ENCODE measurements at places on chromosomes 12 and 14.

- DNase-seq, result no peak
Measured at GRCh38 chr14:47715330-47715729, 39.9 kb upstream of the MDGA2 start.

DNA sequence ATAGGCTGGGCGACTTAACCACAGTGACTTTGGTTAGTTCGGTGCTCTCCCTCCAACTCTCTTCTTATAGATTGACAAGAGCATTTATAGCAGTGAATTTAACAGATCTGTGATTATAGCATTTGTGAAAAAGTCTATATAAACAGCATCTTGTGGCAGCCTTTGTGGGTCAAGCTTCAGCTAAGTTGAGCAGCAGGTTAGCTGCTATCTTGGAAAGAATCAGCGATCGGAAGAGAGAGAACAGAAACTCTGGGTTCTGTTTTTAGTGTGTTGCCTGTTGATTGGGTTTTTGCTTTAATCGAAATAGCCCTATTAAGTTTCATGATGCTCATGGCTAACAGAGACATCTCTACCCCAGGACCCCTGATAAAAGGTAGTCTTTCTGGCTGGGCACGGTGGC is 20.2 kb downstream of the EVL start:
- no peak for DNase-seq

GRCh38 chr12:96274331-96274730 is 80.2 kb downstream of the ELK3 start:
- no peak for DNase-seq

- DNase-seq, result no peak
Measured at GRCh38 chr14:91484186-91484585, 25.9 kb downstream of the PPP4R3A start.

- DNase-seq, result no peak
Measured at GRCh38 chr12:93205361-93205760, 172.4 kb upstream of the NUDT4 start.

GRCh38 chr12:42240131-42240750 is 2.2 kb upstream of the YAF2 start:
- DNase-seq, result no peak

GRCh38 chr12:884746-885414 is 64.6 kb downstream of the RAD52 start:
- no peak for DNase-seq

DNA sequence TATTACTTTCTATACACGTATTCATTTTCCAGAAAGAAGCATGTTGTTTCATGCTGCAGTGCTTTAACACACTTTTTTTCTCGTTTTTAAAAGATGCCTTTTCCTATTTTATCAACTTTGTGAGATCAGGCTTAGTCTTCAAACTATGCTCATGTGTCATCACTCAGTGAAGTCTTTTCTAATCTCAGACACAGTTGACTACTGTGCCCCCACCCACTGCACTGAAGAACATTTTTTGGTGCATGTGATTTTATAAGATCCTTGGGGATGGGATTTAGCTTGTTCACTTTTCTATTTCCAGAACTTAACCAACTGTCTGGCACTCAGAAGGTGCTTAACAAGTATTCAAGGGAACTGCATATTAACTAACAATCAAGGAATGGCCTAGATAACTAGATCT is 85.5 kb downstream of the CDK17 start:
- no peak for DNase-seq

- DNase-seq, result no peak
Measured at GRCh38 chr12:105060715-105061378, 23.4 kb downstream of the ALDH1L2 start.

DNA sequence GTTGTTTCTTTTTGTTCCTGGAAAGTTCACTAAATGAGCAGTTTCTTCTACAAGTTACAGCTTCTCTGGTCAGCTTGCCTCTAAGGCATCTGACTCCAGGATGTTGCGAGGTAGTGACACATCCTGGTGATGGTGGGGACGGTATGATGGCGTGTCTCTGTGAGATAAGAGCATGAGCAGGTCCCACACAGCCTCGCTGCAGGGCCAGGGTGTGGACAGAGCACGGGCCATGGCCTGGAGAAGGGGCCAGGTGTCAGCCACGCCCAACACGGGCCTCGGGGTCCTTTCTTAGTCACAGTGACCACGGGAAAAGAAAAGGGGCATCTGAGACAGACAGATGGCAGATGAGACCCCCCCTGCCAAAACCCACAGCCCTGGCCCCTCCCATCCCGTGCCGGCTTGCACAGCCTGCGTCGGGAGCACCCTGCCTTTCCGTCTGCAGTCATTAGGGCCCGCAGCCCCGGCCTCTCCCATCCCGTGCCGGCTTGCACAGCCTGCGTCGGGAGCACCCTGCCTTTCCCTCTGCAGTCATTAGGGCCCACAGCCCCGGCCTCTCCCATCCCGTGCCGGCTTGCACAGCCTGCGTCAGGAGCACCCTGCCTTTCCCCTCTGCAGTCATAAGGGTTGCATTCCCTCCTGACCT is 79.3 kb upstream of the DYNC1H1 start:
- DNase-seq, result no peak

GRCh38 chr12:12081836-12082497 is 11.2 kb downstream of the BCL2L14 start:
- DNase-seq, result no peak

GRCh38 chr14:64726585-64726890 is 22.3 kb downstream of the PLEKHG3 start:
- DNase-seq, result no peak

DNA sequence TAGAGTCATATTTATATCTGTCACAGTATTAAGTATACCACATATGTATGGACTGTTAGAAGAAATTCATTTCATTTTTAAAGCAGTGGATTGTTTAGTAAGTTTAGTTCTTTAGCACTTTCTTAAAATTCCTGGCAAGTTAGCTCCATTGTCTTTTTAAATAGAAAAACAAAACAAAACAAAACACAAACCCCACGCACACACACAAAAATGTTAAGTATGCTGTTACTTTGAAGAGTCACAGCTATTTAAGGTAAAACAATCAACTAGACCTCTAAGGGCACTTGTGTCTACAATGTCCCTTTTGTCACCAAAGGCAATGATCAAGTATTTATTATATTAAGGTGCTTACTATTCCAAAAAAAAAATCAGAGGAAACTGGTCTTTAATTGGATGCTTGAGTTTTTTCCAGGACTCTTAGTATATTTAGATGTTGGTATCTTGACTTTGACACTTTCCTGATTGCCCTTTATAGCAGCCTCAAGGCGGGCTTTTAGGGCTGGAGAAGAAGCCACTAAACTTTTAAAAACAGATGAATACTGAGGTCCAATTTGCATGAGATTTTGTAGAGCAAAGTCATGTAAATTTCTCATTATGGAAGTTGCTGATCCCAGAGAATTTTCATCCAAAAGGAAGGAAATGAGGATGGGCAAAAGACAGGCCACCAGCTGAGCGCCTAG is 85.5 kb upstream of the HECTD1 start:
- no peak for DNase-seq

- DNase-seq, result no peak
Measured at GRCh38 chr12:80196419-80196818, 97.1 kb downstream of the OTOGL start.

- DNase-seq, result no peak
Measured at GRCh38 chr12:26080911-26081310, 43.9 kb downstream of the BHLHE41 start.

GRCh38 chr14:51862860-51863259 is 2.4 kb downstream of the GNG2 start:
- no peak for DNase-seq

- no peak for DNase-seq
Measured at GRCh38 chr14:58160561-58160960, 8.5 kb upstream of the ARMH4 start.

DNA sequence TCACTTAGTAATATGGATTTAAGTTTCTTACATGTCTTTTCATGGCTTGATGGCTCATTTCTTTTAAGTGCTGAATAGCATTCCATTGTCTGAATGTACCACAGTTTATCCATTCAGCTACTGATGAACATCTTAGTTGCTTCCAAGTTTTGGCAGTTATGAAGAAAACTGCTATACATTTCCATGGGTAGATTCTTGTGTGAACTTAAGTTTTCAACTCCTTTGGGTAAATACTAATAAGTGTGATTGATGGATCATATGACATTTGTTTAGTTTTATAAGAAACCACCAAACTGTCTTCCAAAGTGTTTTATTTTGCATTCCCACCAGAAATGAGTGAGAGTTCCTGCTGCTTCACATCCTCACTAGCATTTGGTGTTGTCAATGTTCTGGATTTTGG is 119.2 kb downstream of the NAV3 start:
- no peak for DNase-seq

GRCh38 chr12:89350260-89350629 is 2.1 kb downstream of the DUSP6 start:
- no peak for DNase-seq

GRCh38 chr12:104165801-104166200 is 27.8 kb upstream of the NFYB start:
- no peak for DNase-seq

- no peak for DNase-seq
Measured at GRCh38 chr12:54390668-54391551, 6.4 kb upstream of the ZNF385A start.

DNA sequence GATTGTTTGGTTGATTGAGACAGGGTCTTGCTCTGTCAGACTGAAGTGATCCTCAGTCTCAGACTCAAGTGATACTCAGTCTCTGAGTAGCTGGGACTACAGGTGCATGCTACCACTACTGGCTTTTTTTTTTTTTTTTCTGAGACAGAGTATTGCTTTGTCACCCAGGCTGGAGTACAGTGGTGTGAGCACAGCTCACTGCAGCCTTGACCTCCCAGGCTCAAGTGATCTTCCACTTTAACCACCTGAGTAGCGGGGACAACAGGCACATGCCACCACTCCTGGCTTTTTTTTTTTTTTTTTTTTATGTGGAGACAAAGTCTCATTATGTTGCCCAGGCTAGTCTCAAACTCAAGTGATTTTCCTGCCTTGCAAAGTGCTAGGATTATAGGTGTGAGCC is 31.8 kb downstream of the CPSF2 start:
- DNase-seq, result no peak

GRCh38 chr12:64221651-64222008 is 466 bp downstream of the KICS2 start:
- peak; percentile 29 for DNase-seq

DNA sequence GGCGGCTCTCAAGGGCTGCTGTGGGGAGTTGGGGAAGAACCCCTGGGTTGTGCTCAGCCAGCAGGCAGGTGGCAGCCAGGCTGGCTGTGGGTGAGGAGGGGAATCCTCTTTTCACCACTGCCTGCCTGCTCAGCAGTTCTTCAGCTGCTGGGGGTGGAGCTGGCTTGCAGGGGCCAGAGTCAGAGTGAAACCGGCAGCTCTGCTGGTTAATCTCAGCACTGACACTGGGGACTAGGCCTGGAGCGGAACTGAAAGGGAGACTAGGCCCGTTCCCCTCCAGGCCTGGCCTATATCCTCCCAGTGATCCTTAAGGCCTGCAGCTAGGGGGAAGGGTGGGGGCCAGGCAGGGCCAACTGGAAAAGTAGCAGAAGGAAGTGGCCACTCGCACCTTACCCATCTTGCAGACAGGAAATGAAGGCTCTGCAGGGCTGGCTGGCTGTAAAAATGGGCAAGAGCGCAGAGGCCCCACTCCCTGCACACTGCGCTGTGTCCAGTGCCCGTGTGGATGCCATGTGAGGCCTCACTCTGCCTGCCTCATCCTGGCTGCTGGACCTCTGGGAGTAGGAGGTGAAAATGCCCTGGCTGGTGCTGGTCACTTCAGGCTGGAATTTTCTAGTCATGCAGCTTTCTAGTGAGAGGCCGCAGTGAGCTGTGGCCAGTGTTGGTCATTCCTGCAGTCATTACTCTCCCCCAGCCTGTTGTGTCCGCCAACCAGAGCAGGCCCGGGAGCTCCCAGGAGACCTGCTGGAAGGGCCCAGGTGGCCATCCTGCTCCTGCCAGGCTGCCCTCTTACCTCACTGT is 39.4 kb downstream of the SH2B3 start:
- DNase-seq, result peak; percentile 39

GRCh38 chr14:67166450-67166853 is 22.8 kb upstream of the GARIN2 start:
- DNase-seq, result no peak

- DNase-seq, result no peak
Measured at GRCh38 chr14:24673534-24674203, 39.7 kb upstream of the GZMB start.

DNA sequence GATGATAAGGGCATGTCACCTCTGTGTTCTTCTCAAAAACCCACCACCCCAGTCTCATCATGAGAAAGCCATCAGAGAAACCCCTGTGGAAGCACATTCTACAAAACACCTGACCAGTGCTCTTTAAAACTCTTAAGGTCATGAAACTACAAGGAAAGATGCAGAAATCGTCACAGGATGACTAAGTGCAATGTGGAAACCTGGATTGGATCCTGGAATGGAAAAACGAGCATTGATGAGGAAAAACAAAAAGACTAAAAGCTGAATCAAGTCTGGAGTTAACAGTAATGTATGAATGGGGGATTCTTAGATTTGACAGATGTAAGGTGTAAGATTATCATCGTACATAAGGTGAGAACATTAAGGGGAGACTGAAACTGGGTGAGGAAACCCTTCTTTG is 211.0 kb downstream of the TBX5 start:
- DNase-seq, result no peak

DNA sequence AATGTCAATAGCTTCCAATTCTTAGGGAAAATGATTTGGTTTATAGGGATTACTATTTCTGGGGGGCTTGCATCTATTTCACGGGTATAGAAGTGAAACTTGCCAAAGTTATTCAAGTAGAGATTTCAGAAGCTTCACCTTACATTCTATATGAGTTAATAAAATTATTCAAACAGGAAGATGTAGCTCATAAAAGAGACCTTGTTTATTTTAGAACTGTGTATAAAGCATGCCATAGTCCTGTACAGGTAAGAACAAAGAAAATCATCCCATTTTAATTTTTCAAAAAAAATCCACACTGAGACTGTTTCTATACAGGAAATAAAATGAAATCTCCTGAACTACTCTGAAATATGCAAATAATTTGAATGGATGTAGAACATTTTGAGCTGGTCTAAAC is 834.7 kb downstream of the TRHDE start:
- no peak for DNase-seq

GRCh38 chr12:91931111-91931510 is 214.5 kb downstream of the BTG1 start:
- no peak for DNase-seq

DNA sequence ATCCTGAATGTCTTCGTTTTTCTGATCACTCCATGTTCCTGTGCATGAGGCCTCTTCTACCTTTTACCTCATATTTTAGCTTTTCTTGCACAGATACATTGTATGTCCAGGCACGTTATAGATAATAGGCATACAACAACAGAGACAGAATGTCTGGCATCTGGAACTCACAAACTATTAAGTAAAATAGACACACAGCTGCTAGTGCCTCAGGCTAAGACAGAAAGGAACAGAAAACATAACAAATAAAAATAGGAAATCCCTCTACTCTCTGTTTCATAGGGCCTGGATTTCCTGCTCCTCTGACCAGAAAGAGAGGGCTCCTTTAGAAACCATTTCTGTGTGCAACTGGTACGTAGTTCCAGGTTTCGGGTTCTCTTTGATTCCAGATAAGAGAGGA is 48.6 kb downstream of the ATXN7L3B start:
- DNase-seq, result no peak

GRCh38 chr14:54023027-54023426 is 66.4 kb upstream of the BMP4 start:
- DNase-seq, result no peak

All from esophagus squamous epithelium (tissue), 5 donors.